ENCODE measurements at places on chromosomes 7 and 10.

- no peak for DNase-seq
These were observed 2.7 kb upstream of the CALML5 start for GRCh38 chr10:5502061-5502521.

GRCh38 chr7:129889133-129889844 lies 63.5 kb downstream of the UBE2H start:
- DNase-seq, result no peak

DNA sequence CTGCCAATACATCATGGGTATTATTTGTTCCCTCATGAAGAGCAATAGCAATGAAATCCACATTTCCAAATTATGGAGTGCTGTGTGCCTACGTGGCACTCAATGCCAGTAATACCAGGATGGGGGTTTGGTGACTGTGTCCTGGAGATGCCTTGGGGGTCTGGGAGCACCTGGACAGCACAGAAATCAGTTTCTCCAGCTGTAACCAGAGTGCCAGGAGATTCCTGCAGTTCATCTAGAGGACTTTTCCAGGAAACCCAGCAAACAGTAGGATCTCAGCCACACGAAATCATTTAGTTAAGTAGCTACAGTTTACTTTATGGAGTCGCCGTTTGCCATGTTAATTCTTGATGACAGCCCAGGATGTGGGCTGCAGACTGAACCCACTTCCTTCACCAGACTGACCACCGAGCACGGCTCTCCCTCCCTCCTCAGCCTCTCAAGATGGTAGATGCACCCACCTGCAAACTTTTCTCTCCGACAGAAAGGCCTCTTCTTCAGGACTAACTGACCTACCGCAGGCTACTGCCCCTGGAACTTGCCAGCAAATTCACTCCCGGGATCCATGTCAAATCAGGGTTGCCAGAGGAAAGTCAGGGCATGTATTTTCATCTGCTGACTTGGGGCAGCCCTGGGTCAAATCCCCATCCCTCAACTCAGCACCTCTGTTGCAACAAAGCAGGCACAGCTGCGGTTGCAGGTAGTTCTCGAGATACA lies 30.3 kb downstream of the MKI67 start:
- DNase-seq, result no peak

DNA sequence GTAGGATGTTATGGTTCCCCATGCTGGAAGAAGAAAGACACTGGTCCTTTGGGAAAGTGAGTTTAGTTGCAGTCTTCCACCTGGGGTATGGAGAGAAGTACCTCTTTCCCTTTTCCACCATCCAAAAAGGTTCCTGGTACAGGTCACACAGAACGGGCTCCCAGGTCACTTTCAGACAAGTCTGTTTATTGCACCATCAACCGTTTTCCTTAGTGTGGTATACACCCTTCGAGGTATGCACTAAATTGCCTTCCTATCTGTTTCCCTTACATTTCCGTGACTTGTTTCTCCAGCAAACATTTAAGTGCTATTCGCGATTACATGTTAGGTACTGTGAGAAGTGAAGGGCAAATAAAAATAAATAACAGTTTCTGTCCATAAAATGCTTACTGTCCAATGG lies 185.1 kb downstream of the ARL4A start:
- DNase-seq, result no peak

GRCh38 chr7:133614251-133614650 lies 361.4 kb downstream of the EXOC4 start:
- no peak for DNase-seq

GRCh38 chr10:130009228-130009627 lies 45.2 kb upstream of the EBF3 start:
- no peak for DNase-seq

DNA sequence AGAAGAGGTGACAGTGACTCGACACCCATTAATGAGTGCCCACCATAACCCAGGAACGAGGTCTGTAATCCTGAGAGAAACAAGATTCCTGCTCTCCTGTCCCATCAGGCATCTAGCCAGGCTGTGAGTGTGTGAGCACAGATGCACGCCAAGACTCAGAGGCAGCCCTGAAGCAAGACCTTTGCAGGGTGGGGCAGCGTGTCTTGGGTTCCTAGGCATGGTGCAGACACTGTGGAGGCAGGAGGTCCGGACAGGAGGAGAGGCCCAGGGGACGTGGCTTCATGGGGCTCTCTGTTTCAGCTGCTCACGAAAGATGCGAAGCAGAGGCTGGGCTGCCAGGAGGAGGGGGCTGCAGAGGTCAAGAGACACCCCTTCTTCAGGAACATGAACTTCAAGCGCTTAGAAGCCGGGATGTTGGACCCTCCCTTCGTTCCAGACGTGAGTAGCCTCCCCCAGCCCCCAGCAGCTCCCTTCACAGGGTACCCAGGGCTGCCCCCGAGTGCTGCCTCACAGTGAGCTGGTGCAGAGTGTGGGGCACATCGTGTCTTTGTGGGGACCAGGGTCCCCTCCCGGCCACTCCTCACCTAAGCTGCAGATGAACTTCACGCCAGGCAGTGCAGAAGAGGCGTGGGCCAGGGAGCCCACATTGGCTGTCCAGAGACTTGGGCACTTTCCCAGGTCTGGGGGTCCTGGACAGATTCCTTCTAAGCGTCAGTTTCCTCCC lies 94.5 kb downstream of the RGS10 start:
- no peak for DNase-seq

GRCh38 chr7:49771427-49772176 lies 1.8 kb upstream of the VWC2 start:
- DNase-seq, result no peak

- no peak for DNase-seq
These were observed 136.5 kb downstream of the NEUROD6 start for GRCh38 chr7:31204071-31204470.

DNA sequence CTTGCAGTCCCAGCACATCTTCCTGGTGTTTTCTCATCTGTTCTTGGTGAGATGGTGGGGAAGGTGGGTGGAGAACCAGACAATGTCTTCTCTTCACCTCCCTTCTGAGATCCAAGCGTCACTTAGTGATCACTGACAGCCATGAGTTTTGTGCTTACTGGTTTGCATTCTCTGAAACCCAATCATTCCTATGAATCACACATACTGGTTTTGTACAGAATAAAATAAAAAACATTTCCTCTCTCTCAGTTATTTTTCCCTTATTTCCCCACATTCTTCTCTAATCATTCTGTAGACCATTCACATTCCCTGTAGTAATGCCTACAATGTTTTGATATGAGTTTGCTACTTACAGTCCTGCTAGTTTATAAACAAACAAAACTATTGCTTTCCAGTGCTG lies 143.8 kb upstream of the SLC13A1 start:
- no peak for DNase-seq

DNA sequence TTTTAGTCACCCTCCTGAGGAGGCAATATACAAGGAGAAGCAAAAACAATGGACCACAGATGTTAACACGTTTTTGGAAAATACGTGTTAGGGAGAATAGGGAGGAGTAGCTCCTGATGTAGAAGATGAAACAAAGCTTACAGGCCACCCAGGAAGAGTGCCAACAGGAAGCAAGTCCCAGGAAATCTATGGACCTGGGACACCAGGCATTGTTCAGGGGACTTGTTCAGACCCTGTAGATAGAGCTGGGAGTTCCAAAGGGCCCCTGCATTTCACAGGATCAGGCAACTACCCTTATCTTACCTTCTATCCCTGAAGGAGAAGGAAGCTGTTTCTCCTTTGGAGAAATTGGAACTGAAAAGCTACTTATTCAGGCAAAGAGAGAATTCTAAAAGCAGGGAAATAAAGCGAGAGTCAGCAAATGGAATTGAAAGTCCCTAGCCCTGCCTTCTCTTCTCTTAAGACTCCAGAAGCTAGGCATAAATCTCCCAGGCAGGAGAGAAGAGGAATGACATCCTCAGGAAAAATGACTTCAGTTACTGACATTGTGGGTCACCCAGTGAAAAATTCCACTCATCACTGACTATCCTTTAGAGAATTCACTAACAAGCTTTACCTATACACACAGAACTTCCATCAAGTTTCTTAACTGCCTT lies 77.7 kb upstream of the FAM3C start:
- DNase-seq, result no peak

DNA sequence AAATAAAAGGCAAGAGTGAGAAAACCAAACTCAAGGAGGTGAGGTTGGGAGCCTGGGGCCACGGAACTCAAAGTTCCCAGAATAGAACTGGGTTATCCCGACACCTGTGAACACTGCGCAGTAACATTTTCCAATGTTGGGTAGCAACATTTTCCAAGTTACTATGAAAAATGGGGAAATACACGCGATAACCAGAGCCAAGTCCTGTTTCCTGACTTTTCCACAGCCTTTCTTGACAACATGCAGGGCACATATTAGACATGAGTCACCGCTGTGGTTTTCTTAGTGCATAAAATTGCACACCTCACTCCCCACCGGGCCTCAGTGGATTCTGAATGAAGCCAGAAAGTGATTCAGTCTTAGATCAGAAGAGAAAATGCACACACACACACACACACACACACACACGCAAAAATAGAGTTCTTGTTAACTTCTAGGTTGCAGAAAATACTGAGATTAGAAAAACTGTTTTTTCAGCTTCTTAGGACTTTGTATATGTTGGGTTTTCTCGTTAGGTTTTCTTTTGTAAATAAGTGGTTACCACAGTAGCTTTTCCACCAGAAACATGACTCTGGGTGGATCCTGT lies 70.0 kb downstream of the CAMK1D start:
- peak; percentile 21 for DNase-seq

GRCh38 chr7:10939237-10939910 lies 34.3 kb upstream of the PHF14 start:
- DNase-seq, result no peak

DNA sequence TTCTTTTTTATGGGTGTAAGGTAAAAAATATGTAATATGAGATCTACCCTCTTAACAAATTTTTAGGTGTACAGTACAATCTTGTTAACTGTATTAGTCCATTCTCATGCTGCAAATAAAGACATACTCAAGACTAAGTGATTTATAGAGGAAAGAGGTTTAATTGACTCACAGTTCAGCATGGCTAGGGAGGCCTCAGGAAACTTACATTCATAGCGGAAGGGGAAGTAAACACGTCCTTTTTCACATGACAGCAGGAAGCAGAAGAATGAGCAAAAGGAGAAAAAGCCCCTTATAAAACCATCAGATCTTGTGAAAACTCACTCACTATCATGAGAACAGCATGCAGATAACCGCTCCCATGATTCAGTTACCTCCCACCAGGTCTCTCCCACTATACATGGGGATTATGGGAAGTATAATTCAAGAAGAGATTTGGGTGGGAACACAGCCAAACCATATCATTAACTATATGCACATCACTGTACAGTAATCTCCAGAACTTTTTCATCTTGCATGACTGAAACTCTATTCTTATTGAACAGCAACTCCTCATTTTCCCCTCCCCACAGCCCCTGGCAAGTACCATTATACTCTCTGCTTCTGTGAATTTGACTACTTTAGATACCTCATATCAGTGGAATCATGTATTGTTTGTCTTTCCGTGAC lies 127.4 kb downstream of the WNT2 start:
- DNase-seq, result no peak

DNA sequence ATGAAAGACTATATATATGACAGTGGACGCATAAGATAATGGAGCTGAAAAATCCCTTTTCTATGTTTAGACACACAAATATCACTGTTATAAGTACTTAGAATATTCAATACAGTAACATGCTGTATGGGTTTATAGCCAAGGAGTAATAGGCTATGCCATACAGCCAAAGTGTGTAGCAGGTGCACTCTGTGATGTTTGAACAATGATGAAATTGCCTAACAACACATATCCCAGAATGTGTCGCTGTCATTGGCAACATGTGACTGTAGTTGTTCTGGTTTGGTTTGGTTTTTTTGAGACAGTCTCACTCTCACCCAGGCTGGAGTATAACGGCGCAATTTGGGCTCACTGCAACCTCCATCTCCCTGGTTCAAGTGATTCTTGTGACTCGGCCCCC lies 26.1 kb downstream of the NOM1 start:
- DNase-seq, result no peak

DNA sequence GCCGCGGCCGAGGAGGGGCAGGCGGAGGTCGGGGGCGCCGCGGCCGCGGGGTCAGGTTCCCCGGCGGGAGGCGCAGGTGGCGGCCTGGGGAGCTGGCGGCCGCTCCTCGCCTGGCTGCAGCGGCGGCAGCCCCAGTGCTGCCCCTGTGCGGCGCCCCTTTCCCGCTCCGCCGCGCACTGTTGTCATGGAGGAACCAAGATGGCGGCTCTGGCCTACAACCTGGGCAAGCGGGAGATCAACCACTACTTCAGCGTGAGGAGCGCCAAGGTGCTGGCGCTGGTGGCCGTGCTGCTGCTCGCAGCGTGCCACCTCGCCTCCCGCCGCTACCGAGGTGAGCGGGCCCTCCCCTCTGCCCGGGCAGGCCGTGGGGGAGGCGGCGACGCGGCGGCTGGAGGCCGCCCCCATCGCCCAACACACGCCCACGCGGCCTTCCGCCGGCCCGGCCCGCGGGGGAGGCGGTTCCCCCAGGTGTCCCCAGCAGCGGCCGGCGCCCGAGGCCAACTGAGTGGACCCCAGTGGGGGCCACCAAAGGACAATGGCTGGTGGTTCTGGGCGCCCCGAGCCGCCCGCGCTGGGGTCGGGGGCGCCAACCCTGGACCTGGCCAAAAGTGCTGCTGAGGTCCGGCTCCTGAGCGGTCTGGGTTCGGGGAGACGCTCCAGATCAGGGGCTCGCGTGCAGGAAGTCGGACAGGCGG lies 425 bp downstream of the CASD1 start:
- peak; percentile 70 for DNase-seq

All from central memory CD4-positive, alpha-beta T cell (primary cell).